ENCODE measurements at places on chromosomes 7 and 10. TPM values are rescaled to one million over a fixed set of nuclear protein-coding genes. Genes with fewer than 3 reads are reported as not detected.

Gene LRRC4
- total RNA-seq = 4.4 TPM

DNA sequence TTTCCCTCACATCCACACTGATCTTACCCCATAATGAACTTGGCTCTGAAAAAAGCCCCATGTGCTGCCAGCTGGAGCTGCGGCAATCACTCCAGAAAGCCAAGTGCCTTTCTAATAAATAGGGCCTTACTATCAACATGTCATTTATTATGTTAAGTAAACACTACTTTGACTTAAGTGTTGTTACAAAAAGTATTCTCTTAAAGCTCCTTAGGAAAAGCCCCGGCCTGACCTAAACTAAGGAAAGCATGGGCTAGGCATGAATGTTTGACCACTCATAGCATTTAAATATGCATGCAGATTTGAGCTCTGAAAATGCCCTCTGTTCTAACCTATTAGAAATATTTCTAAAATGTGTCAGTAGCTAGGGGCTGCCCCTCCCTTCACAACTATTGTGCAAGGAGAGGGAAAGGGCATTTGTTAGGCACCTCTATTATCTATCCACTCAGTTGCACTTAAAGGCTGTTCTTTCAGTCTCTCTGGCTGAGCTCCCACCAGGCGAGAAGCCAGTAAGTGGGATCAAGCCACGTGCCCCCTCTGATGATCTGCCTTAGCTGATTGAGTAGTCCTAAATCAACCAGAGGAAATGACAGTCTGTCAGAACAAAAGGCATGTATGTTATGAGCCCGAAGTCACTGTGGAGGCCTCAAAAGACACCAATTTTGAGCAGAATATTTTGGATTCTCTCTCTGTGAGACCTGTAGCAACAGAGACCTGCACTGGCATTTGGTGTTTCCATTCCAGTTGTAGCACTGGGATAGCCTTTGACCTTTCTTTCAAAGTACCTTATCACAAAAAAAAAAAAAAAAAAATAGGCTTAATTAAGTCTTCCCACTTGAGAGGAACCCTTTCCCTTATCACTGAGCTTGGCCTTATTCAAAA lies 77.1 kb downstream of the ITGB8 start:
- peak; percentile 80 for DNase-seq

Gene FAM25A
- not detected for total RNA-seq

Gene SPDYE5
- total RNA-seq = not detected

Gene NUTM2A
- total RNA-seq = 2.2 TPM

Gene CPED1
- 33.8 TPM for total RNA-seq

GRCh38 chr7:142379201-142379885 lies 121.5 kb upstream of the PRSS58 start:
- DNase-seq = no peak
